ENCODE measurements at places on chromosomes 12 and 14. TPM values are rescaled to one million over a fixed set of nuclear protein-coding genes. Genes with fewer than 3 reads are reported as not detected.

KCNK10 gene
- polyA plus RNA-seq: 0.22 TPM

KCNA5 gene
- 1.3 TPM for polyA plus RNA-seq

GRCh38 chr12:98591209-98591608 lies 2.3 kb upstream of the SLC25A3 start:
- no peak for DNase-seq

- DNase-seq: no peak
Observed at GRCh38 chr12:50581226-50582184, 76.7 kb downstream of the DIP2B start.

DNA sequence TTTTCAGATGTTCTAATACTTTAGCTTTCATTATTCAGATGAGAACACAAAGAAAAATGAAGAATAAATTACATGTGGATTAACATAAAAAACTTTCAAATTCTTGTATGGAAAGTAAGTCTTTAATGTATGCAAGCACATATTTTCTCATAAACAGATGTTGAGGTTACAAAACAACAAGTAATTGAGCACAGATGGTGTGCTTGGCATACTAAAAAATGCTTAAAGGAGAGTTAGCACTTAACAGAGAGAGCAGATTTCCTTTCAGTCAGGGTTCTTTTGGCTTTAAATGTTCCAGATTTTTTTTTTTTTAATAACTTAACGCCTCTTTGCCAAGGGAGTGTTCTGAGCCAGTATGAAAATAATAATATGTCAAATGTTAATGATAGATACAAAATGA lies 96.0 kb downstream of the RASSF9 start:
- DNase-seq: peak; percentile 11

DNA sequence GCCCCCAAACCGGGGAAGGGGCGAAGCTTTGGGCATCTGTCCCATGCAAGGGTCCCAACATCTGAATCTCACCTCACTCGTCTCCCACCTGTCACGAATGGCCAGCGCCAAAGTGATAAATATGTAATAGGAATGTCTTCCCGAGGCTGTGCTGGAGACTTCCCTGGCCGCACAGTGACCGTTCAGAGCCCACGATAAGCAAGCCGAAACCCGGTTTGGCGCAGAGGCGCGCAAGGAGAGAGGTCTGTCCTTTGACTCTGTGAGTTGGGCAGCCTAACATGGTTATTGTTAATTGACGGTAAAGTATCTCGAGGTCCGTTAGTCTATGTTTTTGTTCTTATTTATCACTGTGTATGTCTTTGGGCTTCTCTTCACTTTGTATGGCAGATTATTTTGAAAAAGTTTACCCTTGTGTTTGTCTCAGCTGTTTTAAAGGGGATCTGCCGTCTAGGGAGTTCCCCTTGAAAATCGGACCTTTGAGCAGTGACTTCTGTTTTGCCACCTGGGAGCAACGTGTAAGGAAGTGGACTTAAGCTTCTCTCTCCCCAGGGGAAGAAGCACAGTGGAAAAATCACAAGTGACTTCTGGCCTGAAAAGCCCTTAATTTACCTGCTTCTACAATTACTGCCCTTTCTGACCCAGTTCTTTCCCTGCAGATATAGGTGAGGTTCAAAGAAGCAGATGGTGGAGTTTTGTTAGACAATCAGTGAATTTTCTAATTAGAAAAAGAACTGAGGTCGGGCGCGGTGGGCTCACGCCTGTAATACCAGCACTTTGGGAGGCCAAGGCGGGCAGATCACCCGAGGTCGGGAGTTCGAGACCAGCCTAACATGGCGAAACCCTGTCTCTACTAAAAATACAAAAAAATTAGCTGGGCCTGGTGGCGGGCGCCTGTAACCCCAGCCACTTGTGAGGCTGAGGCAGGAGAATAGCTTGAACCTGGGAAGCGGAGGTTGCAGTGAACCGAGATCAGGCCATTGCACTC lies 1.1 kb upstream of the TM9SF1 start:
- DNase-seq: no peak

- no peak for DNase-seq
Observed at GRCh38 chr14:92844204-92844603, 50.1 kb downstream of the GOLGA5 start.

GRCh38 chr14:102819176-102819628 lies 42.0 kb downstream of the TRAF3 start:
- DNase-seq: no peak

GRCh38 chr12:95182868-95183415 lies 34.3 kb downstream of the FGD6 start:
- DNase-seq: no peak

- no peak for DNase-seq
Observed at GRCh38 chr12:132144810-132145168, 532 bp downstream of the NOC4L start.

DNA sequence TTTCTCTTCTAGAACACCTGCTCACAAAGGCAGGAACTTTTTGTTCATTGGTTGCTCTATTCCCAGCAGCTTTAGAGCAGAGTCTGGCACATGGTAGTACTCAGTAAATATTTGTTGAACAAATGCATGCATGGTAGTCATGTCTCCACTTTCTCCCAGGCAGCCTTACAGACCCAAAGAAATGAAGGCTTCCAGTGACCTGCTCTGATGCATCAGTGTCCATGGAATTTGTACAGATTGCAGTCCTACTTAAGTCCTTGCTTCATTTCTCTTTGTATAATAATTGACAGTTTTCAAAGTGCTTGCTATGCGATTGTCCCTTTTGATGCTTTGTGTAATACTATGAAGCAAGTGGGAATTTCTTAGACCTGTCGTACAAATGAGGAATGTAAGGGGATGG lies 119.6 kb downstream of the DERA start:
- DNase-seq: no peak

DNA sequence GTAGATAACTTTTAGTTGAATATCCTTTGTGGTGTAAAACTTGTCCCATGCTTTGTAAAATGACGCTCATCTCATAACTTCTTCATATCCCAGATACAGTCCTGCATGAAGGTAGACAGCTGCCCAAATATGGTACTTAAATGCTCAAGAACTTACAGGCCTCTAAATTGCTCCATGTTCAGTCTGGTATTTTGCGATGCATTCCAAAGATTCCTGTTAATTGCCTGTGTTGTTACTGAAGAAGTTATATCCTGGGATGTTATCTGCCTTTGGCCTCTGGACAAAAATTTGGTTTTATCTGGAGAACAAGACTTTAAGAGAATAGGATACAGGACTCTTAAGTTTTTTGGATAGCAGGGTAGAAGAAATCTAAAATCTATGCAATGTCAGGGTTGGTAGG lies 473.0 kb downstream of the PCNX1 start:
- DNase-seq: no peak

DNA sequence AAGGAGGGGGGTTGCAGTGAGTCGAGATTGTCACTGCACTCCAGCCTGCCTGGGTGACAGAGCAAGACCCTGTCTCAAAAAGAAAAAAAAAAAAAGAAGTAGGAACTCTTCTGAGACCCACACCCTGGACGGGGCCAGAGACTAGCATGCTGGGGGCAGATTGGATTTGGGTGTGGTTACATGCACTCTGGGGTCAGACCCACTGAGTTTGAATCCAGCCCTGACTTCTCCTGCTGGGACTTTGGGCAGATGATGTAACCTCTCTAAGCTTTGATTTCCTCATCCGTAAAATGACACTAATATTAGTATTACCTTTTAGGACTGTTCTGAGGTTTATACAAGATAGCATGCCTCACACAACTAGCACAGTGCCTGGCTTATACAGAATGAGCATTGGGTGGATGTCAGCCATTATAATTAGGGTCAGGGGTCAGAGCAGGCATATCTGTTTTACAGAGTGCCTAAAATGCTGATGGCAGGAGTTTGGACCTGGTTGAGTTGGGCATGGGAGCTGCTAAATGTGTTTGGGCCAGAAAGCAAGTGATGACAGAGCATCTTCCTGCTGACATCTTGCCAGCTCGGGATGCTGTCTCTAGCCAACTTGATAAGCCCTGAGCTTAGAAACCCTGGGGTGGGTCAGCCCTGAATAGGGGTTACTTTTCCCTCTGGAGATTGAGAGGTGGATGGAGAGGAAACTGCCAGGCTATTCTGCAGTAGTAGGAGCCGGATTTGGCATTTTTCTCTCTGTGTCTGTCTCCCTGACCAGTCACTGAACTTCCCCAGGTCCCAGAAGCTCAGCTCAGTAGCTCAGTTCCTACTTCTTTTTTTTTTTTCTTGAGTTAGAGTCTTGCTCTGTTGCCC lies 15.5 kb downstream of the TPCN1 start:
- no peak for DNase-seq

DNA sequence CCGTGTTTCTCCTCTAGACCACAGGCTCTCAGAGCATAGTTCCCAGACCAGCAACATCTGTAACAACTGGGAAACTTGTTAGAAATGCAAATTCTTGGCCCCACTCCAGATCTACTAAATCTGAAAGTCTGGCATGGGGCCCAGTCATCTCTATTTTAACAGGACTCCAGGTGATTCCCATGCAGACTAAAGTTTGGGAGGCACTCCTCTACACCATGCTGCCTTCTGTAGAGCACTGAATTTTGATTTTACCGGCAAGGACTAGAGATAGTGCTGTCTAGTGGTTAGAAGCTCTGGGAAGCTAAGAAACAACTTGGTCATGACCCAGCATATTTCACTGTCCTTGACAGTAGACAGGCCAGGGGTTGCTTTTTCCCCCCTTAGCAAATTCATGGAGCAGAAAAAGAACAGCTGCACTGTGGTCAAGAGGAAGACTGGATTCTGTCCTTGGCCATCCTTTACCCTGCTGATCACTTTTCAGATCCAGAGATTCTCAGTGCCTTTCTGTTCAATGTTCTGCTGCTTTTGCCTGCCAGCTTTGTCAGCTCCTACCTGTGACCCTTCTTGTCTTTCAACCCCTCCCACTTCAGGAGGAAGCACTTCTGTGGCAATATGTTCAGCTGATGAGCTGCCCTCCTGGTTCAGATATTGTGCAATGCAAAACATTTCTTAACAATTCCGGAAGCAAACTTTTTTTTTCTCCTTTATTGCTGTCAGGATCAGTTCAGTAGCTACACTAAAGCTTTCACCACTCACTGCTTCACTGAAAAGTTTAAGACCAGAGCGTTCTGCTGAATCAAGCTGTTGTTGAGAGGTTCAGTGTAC lies 133.8 kb upstream of the NUDT4 start:
- DNase-seq: peak; percentile 60

GRCh38 chr14:88089445-88089844 lies 84.5 kb downstream of the GPR65 start:
- DNase-seq: no peak

DNA sequence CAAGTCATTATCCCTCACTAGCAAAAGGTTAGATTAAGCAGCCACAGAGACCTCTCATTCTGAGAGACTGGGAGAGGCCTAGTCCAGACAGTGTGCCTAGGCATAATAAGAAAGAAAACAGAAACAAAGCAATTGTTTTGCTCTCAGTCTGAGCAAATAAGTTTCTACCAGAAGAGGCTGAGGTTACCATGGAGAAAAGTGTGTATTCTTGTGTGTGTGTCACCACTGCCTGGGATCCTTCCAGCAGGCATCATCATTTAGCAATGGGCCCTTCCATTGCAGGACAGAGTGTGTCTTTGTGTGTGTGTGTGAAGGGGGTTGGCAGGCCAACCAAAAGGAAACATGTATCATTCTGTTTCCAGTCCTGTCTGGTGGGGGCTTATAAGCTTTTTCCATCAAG lies 3.7 kb downstream of the EFS start:
- DNase-seq: no peak

GRCh38 chr12:126681676-126682075 lies 1585.3 kb upstream of the TMEM132C start:
- no peak for DNase-seq

GRCh38 chr14:73795466-73795865 lies 56.2 kb upstream of the PTGR2 start:
- no peak for DNase-seq

DNA sequence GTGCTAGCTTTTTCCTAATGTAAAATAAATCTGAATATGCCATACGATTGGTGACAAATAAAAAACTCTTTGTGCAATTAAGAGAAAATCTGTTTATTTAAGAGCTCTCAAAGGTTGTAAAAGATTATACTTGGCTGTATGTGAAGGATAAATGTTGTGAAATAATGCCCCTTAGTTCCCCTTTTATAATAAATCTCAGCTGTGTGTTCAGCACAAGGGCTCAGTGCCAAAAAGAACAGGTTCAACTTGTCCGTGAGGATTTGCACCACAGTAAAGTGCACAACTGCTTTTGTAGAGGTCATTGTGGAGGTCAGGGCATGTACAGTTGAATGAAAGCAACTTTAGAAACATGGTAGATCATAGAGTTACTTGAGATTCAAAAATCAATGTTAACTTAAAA lies 118.6 kb downstream of the TRMT5 start:
- peak; percentile 74 for DNase-seq

GRCh38 chr14:52266782-52267181 lies 716 bp upstream of the PTGDR start:
- DNase-seq: no peak

GRCh38 chr12:38543151-38543550 lies 226.6 kb downstream of the ALG10B start:
- no peak for DNase-seq

DNA sequence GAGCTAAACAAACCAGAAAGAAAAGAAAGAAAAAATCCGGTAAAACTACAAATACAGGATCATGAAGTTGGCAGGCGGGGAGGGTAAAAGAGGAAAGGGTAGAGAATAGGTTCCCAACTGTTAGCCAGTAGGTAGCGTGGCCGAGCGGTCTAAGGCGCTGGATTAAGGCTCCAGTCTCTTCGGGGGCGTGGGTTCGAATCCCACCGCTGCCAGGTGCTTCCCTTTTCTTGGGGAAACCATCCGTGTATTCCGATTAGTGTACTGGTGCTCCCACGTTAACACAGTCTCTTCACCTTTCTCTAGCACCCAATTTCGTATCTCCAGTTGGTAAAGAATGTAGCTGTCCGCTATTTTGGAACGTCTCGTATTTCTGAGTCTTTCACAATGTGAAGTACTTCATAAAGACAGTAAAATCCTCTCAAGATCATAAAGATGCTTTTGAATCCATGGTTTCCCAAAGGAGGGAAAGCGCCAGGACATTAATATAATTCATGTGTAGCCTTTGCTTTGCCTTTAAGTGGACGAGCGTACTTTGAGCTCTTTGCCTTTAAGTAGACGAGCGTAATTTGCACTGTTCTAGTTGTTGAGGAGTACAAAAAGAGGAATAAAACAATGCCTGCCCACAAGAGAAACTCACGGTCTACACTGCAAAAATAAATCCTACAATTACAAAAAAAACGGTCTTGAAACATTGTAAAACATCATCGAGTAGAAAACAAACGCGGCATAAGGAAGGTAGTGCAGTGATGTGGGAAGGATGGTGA lies 19.0 kb upstream of the RNASE12 start:
- DNase-seq: peak; percentile 80
